ENCODE measurements at places on chromosomes 2 and 18. TPM values are rescaled to one million over a fixed set of nuclear protein-coding genes. Genes with fewer than 3 reads are reported as not detected.

MTHFD2 gene
- 12.8 TPM for polyA plus RNA-seq

DNA sequence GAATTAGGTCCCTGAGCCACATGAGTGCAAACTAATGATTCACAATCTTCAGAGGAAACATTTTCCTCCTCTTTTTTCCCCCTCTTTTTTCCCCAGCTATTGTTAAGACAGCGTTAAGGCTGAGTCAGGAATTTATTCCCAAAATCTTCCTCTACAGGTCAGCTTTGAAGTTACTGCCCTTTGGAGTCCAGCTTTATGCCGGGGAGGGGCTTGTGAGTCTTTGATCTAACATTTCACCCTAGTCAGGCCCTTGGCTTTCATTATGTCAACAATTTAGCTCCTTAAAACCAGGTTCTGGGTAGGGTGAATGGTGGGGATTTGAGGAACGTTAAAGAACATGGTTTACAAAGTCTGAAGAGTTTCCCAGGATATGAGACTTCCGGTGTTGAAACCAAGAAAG, 91.0 kb upstream of the LYPD1 start:
- no peak for DNase-seq

- DNase-seq: no peak
These were observed 87.4 kb downstream of the EML4 start for GRCh38 chr2:42256505-42256904.

G6PC2 gene
- 0.09 TPM for polyA plus RNA-seq

DNA sequence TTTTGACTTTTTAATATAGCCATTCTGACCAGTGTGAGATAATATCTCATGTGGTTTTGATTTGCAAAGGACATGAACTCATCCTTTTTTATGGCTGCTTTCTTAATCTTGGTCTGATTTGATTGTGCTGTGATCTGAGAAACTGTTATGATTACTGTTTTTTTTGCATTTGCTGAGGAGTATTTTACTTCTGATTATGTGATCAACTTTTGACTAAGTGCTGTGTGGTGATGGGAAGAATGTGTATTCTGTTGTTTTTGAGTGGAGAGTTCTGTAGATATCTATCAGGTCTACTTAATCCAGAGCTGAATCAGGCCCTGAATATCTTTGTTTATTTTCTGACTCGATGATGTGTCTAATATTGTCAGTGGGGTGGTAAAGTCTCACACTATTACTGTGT, 16.8 kb downstream of the SP140L start:
- no peak for DNase-seq

MATN3 gene
- 8.1 TPM for polyA plus RNA-seq

IKZF2 gene
- 12.8 TPM for polyA plus RNA-seq

EFR3B gene
- 8.1 TPM for polyA plus RNA-seq

- DNase-seq: no peak
These were observed 5.4 kb downstream of the MARCHF4 start for GRCh38 chr2:216366777-216367471.

DNA sequence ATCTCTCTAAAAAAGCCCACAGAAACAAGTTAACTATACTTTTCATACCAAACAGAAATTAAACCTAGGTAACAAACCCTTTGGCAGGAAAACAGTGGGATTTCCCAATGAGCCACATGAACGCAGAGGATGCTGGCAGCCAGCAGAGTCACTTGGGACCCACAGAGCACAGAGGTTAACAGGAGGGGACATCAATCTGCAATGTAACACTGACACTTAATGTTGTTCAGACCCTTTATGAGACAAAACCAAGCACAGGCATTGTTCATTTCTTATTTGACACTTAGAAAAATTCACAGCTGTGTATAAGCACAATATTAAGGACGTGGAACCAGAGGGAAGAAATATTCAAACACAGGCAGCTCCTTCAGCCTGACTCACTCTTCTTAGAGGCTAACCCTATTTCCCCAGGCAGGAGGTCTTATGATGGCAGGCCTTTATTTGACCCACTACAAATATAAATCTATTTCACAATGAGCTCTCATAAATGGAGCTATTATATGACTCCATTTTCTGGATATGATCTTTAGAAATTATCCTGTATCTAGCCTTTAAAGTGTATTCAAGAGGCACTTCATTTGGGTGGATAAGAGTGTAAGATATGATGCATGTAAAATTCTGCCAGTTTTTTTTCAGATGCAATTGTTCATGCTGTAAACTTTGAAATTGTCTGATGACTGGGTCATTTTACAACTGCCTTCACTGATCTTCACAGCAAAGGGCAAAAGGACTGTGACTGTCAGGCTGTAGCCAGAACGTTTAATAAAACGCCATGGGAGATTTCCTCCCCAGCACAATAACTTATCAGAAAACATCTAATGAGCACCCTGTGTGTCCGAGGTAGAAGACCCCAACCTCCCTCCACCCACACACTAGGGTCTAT, 132.8 kb upstream of the SATB2 start:
- no peak for DNase-seq

MROH2A gene
- polyA plus RNA-seq: 0.76 TPM

GRCh38 chr2:112877423-112877822, 33.5 kb upstream of the IL37 start:
- no peak for DNase-seq

- no peak for DNase-seq
These were observed 319.8 kb upstream of the FIGN start for GRCh38 chr2:164055623-164056022.

- peak; percentile 22 for DNase-seq
These were observed 14.9 kb upstream of the CNNM3 start for GRCh38 chr2:96801005-96801785.

CCDC150 gene
- polyA plus RNA-seq: 14.4 TPM

DNA sequence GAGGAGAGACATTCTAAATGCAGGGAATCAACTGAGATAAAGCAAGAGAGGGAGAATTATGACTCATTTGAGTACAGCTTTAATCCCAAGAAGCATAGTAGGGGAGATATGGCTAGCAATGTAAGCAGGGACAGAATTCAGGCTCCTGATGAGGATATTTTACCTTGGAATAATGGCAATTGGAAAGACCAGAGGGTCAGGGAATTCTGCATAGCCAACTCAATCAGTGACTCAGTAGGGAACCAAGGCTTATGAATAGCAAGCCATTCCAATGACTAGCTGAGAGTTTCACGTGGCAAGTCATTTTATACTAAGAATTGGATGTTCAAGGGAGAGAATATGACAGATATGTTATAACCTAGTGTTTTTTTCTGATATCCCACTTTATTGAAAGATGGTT, 563.8 kb upstream of the NETO1 start:
- DNase-seq: no peak

R3HDM1 gene
- polyA plus RNA-seq: 36.1 TPM

DLGAP1 gene
- 1.6 TPM for polyA plus RNA-seq

- DNase-seq: peak; percentile 33
These were observed 822 bp downstream of the UBE2E3 start for GRCh38 chr2:180980943-180981911.

GRCh38 chr18:41396211-41396610, 558.8 kb upstream of the PIK3C3 start:
- no peak for DNase-seq

ZNF804A gene
- polyA plus RNA-seq: 0.11 TPM

GRCh38 chr18:59087391-59087790, 52.3 kb upstream of the SEC11C start:
- DNase-seq: no peak

- DNase-seq: no peak
These were observed 105.7 kb upstream of the LDAH start for GRCh38 chr2:20928617-20929016.

DNA sequence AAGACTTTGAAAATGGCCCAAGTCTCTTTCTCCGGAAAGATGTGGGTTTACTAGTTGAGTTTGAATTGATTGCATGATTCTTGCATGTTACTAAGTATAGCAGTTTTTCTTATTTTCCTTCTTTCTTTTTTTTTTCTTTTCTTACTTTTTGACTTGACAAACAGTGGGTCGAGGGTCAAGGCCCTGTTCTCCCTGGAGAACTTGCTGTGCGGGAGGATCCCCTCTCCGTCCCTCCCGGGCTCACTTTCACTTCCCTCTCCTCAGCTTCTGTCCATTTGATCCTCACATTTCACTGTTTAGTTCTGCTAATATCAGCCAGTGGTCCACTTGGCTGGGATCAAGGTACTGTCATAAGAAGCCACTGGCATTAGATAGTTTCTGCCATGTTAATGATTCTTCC, 767.4 kb downstream of the TDRD15 start:
- no peak for DNase-seq

- DNase-seq: no peak
These were observed 590.8 kb upstream of the ID2 start for GRCh38 chr2:8090748-8091700.

GRCh38 chr2:239534581-239535412, 134.0 kb upstream of the HDAC4 start:
- DNase-seq: no peak

- no peak for DNase-seq
These were observed 102.7 kb upstream of the SMAD2 start for GRCh38 chr18:48032876-48033789.

KCNG2 gene
- 0.17 TPM for polyA plus RNA-seq

- DNase-seq: no peak
These were observed 19.0 kb downstream of the PFN4 start for GRCh38 chr2:24104110-24104650.

- DNase-seq: no peak
These were observed 19.5 kb upstream of the BOK start for GRCh38 chr2:241538838-241539615.

- no peak for DNase-seq
These were observed 282.5 kb upstream of the CWC22 start for GRCh38 chr2:180289627-180290026.

AQP4 gene
- 37.2 TPM for polyA plus RNA-seq

CDH19 gene
- 0.14 TPM for polyA plus RNA-seq

IGFBP2 gene
- polyA plus RNA-seq: 107 TPM

DNA sequence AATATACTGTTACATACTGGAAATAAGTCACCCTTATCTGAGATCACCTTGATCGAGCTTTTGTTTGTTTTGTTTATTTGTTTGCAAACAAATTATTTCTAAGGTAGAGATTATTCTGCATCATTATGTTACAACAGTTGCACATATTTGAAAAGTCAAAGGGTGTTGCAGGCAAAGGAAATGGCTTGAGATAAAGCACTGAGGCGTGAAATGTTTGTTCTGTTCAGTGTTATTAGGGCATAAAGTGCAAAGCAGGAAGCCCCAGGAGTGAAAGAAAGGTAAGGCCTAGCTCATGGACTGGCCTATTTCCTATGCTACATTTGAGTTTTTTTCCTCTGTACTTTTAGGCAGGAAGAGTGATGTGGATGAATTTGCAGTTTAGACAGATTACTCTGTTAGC, 1815.6 kb upstream of the LRRTM1 start:
- DNase-seq: no peak

DSEL gene
- polyA plus RNA-seq: 6.3 TPM

DNA sequence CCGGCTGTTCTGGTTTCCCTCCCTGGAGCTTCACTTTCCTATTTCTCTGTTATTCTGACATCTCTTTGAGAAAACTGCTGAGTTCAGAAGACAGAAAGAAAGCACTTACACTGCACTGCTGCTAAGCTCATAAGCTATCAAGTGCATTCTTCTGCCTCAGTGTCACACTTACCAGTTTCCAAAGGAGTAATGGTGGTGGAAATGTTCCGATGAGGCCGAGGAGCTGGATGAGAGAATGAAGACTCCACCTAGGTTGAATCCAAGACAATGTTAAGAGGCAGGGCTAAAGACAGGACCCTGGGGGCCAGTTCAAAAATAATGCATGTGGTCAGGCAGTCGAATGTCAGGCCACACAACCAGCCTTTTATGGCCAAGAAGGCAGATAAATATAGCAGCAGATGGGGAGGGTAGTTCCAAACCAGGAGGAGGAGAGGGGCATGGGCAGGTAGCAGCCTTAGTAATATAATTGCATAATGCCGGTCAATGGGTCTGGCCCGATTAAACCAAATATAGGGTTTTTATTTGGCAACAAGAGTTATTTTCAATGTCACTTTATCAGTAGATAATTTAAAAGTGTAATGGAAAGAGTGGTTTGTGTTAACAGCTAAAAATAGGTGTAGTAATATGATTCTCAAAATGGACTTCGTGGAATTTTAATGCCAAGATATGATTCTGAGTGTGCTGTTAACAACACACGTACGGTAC, at the start of gene MYOM1:
MYOM1 (minus strand) TSS at position 338 of the 705 bp plus-strand sequence. CDS start 4,745 bp downstream, outside the sequence.
- DNase-seq: no peak

SULT1C4 gene
- polyA plus RNA-seq: 74.0 TPM

GRCh38 chr2:200509235-200509611, 645 bp downstream of the KCTD18 start:
- DNase-seq: no peak

- DNase-seq: no peak
These were observed 586.7 kb downstream of the CCDC85A start for GRCh38 chr2:56770490-56770889.

DNA sequence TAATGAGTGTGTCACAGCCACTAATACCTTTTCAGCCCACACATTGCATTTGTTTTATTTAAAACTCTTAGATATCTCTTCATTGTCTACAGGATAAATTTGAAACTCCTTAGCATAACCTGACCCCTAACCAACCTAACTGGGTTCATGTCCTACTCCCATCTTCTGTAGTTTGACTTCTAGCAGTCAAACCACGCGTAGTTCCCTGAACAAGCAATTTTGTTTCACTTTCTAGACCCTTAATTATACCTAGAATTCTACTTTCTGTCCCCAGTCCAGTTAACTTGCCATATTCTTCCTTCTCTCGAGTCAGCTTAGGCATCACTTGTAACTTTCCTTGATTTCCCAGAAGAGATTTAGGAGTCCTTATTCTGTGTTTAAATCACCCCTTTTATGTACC, 55.1 kb downstream of the RBBP8 start:
- no peak for DNase-seq

DNA sequence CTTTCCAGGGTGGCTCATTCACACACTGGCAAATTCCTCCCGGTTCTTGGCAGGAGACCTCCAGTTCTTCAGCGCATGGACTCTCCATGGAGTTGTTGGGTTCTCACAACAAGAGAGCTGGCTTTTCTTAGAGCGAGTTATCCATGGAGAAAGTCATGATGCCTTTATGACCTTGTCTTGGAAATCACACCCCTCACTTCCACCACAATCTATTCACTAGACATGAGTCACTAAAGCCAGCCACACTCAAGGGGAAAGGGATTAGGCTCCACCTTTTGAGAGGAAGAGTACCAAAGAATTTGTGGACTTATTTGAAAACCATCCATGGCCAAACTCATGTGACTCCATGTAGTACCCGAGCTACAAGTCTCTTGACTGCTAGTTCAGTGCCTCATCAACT, 160.5 kb downstream of the SETBP1 start:
- DNase-seq: no peak

DNA sequence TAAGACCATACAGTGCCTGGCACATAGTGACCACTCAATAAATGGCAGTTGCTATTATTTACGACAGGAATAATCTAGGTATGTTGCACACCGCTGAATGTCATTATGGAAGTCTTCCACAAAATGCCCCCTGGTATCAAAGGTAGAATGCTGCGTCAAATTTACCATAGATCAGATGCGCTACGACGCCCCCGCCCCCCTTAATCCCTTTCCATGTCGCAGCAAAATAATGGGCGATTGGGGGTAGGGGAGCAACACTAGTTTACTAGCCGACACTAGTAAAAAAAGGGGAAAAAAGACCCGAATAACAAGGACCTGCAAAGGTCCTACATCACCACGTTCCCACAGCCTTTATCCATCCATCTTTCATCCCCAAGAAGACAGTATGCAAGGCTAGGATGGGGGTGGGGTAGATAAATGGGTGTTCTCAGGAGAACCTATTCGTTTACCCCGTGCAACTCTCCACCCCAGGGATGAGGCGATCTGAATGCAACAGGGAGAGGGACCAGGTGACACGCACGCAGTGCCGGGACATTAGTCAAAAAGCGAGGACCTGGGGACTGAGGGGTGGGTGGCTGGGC, 455 bp downstream of the PREPL start:
- no peak for DNase-seq

PLB1 gene
- 1.7 TPM for polyA plus RNA-seq

KCTD1 gene
- 18.0 TPM for polyA plus RNA-seq

GRCh38 chr2:79512442-79513401, at the start of gene CTNNA2:
CTNNA2 (plus strand) TSS chr2:79513051.
- no peak for DNase-seq

GRCh38 chr18:27110319-27110718, 74.8 kb downstream of the CHST9 start:
- no peak for DNase-seq

Measured in left lung (tissue), 14 donors.